ENCODE measurements at places on chromosomes 16 and 17.

DNA sequence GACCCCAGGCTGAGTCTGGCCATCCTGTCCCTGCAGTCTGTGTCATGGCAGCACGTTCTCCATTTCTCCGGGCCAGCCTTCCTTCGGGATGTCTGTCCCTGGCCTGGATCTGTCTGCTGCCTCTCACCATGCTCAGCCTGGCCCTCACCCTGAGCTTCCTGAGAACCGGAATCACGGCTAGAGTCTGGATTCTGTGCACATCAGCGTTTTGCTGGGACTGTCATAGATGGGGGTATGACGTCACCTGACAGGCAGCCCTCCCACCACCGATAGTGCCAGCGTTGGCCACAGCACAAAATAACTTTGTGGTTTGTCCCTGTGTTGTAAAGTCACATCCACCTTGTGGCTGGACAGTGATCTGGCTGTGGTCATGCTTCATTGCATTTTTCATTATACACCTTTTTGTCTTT, 59.2 kb downstream of the B9D1 start:
- H3K4me1 ChIP-seq: no peaks in the 10 kb centered on the region
- no peaks in the 10 kb centered on the region for H3K36me3 ChIP-seq
- no peak overlapping the region for H3K27ac ChIP-seq

DNA sequence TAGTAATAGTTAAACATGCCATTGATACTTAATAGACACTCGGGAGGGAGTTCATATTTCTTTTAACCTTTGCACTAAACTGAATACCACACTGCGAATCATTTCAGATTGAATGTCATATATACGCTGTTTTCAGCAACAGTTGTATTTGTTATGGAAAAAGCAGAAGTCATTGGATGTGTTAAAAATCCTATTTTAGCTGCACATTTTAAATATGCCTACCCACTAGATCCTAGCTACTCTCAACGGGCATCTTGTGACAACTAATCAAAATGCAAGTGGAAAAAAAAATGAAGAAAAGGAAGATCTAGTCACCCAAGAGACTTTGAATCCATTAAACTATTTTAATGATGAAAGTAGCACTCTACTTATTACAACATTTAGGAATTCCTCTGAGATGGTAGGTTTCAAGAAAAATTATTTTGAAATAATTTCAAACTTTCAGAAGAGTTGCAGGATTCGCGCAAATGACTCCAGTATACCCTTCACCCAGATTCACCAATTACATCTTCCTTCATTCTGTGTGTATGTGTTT, 51.4 kb upstream of the MNT start:
- H3K4me1 ChIP-seq: no peaks in the 10 kb centered on the region

DNA sequence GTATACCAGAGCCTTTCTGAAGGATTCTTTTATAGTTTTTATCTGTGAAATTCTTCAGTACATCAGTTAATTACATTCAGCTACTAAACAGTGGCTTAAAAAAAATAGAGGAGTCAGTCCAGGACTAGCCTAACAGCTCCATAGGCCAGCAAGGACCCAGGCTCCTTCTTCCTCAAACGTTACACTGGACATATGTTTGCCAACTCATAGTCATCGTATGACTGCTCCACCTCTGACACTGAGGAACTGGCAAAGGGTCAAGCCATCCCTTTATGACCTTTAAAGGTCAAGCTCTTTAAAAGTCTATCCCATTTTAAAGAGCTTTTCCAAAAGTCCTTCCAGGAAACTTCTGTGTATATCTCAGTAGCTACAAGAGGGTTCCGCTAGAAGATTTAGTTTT, 36.6 kb downstream of the PHLPP2 start:
- H3K4me3 ChIP-seq: no peak overlapping the region
- DNase-seq: no peak
- H3K27me3 ChIP-seq: no peaks in the 10 kb centered on the region
- H3K27ac ChIP-seq: no peak overlapping the region
- peaks cover 11% of the 10 kb centered on the region for H3K36me3 ChIP-seq

DNA sequence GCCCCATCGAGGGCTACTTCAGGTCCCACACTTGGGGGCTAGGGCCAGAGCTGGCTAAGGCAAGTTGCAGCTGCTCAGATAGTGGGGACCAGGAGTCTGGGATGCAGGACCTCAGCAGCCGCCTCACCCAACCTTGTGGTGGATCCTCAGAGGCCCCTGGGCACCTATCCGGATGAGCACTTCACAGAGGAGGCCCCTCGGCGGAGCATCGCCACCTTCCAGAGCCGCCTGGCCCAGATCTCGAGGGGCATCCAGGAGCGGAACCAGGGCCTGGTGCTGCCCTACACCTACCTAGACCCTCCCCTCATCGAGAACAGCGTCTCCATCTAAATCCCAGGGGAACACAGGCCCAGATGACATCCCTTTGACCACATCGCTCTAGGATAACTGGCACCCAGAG, 9.4 kb downstream of the ALOX15B start:
- H3K27ac ChIP-seq: no peak overlapping the region
- no peaks in the 10 kb centered on the region for H3K4me1 ChIP-seq
- H3K27me3 ChIP-seq: no peaks in the 10 kb centered on the region
- H3K36me3 ChIP-seq: no peaks in the 10 kb centered on the region
- no peak overlapping the region for H3K4me3 ChIP-seq

DNA sequence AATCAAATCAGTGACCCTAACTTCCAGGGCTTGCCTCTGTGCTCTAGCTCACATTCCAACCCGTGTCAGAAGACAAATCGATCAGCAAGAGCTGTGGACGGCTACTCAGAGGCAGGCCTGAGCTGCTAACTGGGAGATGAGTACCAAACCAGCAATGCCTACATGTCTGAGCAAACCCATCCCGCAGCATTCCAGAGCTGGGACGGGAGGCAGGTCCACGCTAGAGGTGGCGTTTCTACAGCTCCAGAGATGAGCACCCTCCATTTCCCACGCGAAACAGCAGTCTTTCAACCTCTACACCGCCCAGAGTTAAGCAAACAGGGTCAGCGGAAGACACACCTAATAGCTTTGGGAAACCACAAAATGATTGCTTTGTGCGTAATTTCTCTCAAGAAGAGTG, 6.5 kb downstream of the NXN start:
- H3K4me3 ChIP-seq: no peak overlapping the region
- no peaks in the 10 kb centered on the region for H3K36me3 ChIP-seq
- H3K4me1 ChIP-seq: no peaks in the 10 kb centered on the region
- H3K27ac ChIP-seq: no peak overlapping the region

DNA sequence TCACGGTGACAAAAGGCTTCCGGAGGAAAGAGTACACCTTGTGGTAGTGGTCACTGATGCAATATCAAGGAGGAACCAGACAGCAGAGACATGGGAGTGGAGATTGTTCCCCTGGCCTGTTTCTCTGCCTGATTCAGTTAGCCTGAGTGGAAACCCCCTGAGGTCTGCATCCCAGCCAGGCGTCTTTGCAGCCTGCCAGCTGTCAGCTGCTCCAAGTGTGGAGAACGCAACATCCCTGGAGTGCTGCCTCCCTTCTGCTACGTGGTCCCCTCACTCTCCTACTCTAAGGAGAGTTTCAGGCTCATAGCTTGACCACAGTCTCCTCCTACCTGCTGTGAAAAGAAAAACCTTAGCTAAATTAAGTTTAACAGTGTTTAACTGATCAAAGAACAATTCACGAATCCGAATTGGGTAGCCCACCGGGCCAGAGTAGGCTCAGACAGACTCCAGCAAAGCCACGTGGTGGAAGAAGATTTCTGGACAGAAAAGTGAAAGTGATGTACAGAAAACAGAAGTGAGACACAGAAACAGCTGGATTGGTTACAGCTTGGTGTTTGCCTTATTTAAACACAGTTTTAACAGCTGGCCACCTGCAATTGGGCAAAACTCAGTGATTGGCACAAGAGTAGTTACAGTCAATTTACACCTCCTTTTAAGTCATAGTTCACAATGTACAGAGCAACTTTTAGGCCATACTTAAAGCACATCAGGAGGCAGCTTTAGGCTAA, 188.6 kb downstream of the DNAH9 start:
- H3K4me3 ChIP-seq: no peak overlapping the region
- no peak overlapping the region for H3K27ac ChIP-seq
- H3K36me3 ChIP-seq: no peaks in the 10 kb centered on the region
- no peaks in the 10 kb centered on the region for H3K27me3 ChIP-seq
- DNase-seq: no peak

DNA sequence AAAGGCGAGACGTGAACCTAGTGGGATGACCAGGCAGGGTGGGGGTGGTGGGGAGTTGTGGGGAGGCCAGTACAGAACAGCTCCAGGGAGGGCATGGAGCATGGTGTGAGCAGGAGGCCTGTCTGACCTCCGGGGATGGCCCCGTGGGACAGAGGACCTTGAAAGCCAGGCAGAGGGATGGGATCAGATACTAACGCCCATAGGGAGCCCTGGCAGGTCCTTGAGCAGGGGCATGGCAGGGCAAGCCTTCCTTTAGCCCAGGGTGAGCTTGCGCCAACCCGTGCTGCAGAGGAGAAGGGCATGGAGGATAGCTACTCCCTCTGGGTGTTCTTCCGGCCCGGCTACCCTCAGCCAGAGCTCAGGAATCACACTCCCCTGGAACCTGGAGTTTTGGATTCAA, 35.3 kb downstream of the TMEM235 start:
- no peaks in the 10 kb centered on the region for H3K4me1 ChIP-seq
- no peak overlapping the region for H3K27ac ChIP-seq
- H3K27me3 ChIP-seq: no peaks in the 10 kb centered on the region
- no peak for DNase-seq

GRCh38 chr17:37024181-37024637, 75.5 kb downstream of the AATF start:
- DNase-seq: no peak
- no peak overlapping the region for H3K27ac ChIP-seq
- no peak overlapping the region for H3K4me3 ChIP-seq

GRCh38 chr16:24258791-24259190, 2.7 kb downstream of the CACNG3 start:
- H3K4me1 ChIP-seq: no peaks in the 10 kb centered on the region
- H3K36me3 ChIP-seq: no peaks in the 10 kb centered on the region
- no peak overlapping the region for H3K4me3 ChIP-seq
- no peaks in the 10 kb centered on the region for H3K27me3 ChIP-seq

GRCh38 chr17:81125573-81126081, 39.7 kb upstream of the PVALEF start:
- no peak overlapping the region for H3K27ac ChIP-seq
- DNase-seq: no peak
- no peaks in the 10 kb centered on the region for H3K4me1 ChIP-seq

DNA sequence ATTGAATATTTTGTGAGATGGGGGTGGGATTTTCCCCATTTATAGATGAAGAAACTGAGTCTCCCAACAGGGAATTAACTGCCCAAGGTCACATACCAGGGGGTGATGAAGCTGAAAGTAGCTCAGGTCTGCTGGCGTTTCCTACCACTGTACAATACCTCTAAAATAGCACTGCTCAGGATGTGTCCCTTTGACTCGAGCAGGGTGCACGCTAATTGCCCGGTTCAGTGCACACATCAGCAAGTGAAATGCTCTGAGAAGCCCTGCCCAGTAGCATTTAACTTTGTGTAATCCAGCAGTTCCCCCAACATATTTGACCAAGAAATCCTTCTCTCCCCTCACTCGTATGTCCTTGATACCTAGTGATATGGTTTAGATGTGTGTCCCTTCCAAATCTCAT, 50.1 kb upstream of the DDX52 start:
- H3K4me1 ChIP-seq: no peaks in the 10 kb centered on the region
- no peaks in the 10 kb centered on the region for H3K36me3 ChIP-seq
- no peak overlapping the region for H3K4me3 ChIP-seq
- no peak for DNase-seq
- H3K27me3 ChIP-seq: no peaks in the 10 kb centered on the region
- no peak overlapping the region for H3K27ac ChIP-seq

- no peaks in the 10 kb centered on the region for H3K27me3 ChIP-seq
- peaks cover 6% of the 10 kb centered on the region for H3K36me3 ChIP-seq
- no peak overlapping the region for H3K4me3 ChIP-seq
- no peaks in the 10 kb centered on the region for H3K4me1 ChIP-seq
- peak; percentile 71 for DNase-seq
Observed at GRCh38 chr17:76082326-76083251, 3.6 kb downstream of the ZACN start.

GRCh38 chr16:50616883-50617645, 64.0 kb downstream of the SNX20 start:
- peak; percentile 76 for DNase-seq
- no peaks in the 10 kb centered on the region for H3K27me3 ChIP-seq
- no peak overlapping the region for H3K4me3 ChIP-seq
- H3K4me1 ChIP-seq: peaks cover 4% of the 10 kb centered on the region
- H3K36me3 ChIP-seq: no peaks in the 10 kb centered on the region
- H3K27ac ChIP-seq: no peak overlapping the region

GRCh38 chr16:12182212-12182611, 205.7 kb downstream of the SNX29 start:
- H3K4me1 ChIP-seq: no peaks in the 10 kb centered on the region
- H3K4me3 ChIP-seq: no peak overlapping the region
- DNase-seq: no peak
- no peak overlapping the region for H3K27ac ChIP-seq
- H3K36me3 ChIP-seq: no peaks in the 10 kb centered on the region

DNA sequence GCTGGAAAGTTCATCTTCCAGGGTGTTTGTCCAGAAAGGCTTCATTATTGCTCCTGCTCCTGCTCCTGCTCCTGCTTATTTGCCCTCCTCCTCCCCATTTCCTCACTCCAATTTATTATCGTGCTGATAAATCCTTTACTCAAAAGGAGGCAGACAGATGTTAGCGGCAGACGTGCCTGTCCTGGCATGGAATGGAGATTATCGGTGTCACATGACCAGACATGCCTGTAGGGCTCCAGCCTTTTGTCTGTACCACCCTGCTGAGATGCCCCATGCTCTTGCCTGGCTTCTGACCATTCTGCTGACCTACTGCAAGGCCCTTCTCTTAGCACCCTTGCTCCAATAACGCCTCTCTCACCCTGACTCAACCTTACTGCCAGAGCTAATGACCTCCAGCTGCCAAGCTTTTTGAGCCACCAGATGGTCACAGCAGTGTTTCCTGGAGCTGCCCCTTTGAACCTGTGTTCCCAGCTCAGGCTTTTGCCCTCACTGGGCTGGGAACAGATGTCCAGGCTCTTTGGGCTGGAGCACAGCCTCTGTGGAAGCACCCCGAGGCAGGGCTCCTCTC, 12.8 kb downstream of the DNAH9 start:
- no peak for DNase-seq
- no peaks in the 10 kb centered on the region for H3K4me1 ChIP-seq
- peaks cover 3% of the 10 kb centered on the region for H3K27me3 ChIP-seq

GRCh38 chr16:3577302-3577752, at the start of gene NLRC3:
NLRC3 (minus strand) TSS chr16:3577403; CDS start chr16:3565036, 12,367 bp downstream.
- no peak within 1 kb of the TSS for H3K4me3 ChIP-seq
- no peak within 1 kb of the TSS for H3K27ac ChIP-seq
- no peak for DNase-seq

- no peaks in the 10 kb centered on the region for H3K36me3 ChIP-seq
- H3K4me3 ChIP-seq: no peak overlapping the region
- no peaks in the 10 kb centered on the region for H3K27me3 ChIP-seq
- H3K27ac ChIP-seq: no peak overlapping the region
- DNase-seq: no peak
Observed at GRCh38 chr17:61239327-61239726, 160.3 kb upstream of the TBX2 start.

DNA sequence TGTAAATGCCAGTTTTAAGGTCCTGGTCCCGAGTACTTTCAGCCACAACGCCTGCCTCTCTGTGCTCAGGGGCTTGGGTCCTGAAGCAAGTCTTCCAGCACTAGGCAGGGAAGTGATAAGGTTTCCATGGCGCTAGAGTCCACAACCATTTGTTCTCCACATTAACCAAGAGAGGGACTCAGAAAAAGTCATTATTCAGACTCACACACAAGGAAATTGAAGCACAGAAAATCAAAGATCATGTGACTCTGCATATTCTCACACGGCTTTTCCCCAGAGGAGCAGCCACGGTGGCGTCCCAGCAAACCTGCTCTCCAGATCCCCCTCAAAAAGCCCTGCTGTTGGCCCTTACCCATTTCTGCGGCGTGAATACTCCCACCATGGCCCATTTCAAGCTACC, 9.7 kb downstream of the ENPP7 start:
- no peak for DNase-seq
- H3K27me3 ChIP-seq: no peaks in the 10 kb centered on the region
- no peaks in the 10 kb centered on the region for H3K4me1 ChIP-seq
- H3K36me3 ChIP-seq: no peaks in the 10 kb centered on the region
- H3K27ac ChIP-seq: no peak overlapping the region
- no peak overlapping the region for H3K4me3 ChIP-seq
